CD14-positive monocyte (primary cell): ENCODE measurements at places on chromosomes 12 and 14.

DNA sequence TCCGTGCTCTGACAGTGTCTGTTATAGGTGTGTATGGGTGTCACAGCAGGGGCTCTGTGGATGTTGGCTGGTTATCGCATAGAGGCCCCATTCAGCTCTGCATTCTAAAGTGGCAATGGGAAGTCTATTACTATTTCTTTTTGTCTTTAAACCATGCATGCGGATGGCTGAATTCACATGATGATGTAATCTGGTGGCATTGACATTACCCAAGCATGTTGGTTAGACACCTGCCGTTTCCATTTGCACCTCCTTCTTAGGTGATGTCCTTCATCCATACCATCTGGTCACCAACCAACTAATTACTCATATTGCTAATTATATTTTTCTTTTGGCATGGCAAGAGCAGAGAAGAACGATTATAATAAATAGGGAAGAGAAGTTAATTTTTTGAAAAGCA is 270.8 kb upstream of the RGS6 start:
- no peak for DNase-seq

DNA sequence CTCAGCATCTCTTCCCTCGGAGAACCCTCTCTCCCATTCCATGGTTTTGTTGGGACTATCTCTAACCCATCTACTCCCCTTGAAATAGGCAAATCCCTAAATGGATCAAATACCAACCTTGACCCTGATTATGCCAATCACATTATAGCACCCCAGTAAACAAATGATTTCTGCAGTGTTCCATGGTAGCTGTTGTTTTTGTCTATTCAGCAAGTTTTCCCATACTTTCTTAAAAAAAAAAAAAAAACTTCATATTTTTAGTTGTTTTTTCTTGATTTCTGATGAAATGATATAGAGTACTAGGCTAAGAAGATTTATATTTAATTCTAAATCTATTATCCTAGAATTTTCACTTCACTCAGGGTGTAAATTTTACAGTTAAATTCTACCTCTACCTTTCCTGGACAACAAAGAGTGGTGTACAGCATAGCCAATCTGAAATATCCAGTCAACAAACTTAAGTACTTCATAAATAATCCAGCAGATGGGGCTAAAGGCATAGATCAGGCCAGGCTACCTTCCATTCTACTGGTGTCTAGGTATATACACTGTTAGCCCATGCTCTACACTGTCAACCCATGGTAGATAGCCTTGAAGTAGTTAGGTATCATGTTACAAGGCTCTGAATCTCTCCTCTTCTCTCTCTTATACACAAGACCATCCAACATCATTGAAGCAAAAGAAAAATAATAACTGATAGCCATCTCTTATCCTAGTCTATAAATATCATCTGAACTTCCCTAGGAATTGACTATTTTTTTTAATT is 82.2 kb downstream of the PLEKHG7 start:
- DNase-seq: peak; percentile 45

DNA sequence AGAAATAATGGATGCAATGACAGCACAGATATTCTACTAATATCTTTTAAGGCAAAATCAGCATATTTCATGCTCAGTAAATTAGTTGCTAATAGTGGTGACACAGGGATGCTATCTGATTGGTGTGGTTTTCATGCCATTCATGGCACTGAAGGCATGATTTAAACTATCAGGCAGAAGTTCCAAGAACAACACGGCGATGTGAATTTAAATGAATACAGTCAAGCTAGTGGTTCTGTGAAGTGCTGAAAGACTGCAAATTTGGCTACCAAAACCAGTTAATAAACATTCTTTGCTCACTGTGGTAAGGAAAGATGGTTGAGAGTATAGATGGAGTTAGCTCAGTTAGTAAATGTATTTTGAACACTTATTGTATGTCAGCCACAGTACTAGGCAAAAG is 272.0 kb upstream of the DIO2 start:
- DNase-seq: no peak

DNA sequence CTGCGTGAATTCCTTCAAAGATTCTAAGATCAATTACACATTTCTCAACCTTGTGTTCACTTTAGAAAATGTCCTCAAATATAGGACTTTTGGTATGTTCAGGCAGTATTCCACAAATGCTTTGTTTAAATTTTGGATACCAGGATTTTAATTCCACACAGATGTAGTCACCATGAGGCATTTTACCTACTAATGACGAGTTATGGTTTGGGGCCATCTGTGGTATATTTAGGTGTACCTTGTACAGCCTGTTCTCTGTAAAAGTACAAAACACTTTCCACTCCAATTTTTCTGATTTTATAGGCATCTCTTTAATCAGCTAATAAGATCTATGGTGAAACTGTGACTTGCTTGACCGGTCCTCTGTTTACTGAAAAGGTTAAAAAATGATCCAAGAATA is 275.7 kb upstream of the PRICKLE1 start:
- DNase-seq: no peak

- no peak for DNase-seq
These were observed at the start of gene STXBP6 for GRCh38 chr14:25049568-25050268. STXBP6 (minus strand) TSS chr14:25050147; CDS start chr14:24974818, 75,329 bp downstream.

GRCh38 chr12:103333676-103334075 is 162.1 kb downstream of the C12orf42 start:
- DNase-seq: no peak

GRCh38 chr12:67428431-67428830 is 159.3 kb downstream of the CAND1 start:
- no peak for DNase-seq

- DNase-seq: no peak
These were observed 119.5 kb downstream of the LRRK2 start for GRCh38 chr12:40344312-40344711.

DNA sequence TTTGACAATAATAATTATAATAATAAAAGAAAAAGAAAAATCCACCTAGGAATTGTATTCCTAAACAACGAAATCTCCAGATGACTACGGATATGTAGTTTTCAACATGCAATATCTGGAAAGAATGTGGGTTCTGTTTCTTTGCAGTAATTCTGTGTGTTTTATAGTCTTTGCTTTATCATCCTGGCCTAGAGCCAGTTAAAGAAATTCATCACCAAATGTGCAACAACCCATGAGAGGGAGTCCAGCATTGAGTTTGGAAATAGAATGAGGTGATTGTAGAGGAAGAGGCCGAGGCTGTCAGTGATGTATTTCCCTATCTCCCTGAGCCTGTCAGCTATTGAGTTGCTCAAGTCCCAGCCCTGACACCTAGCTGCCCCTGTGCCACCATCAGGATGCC is 200.5 kb upstream of the DCN start:
- no peak for DNase-seq

GRCh38 chr12:15495746-15496145 is 173.4 kb downstream of the PTPRO start:
- no peak for DNase-seq

- peak; percentile 55 for DNase-seq
These were observed 490 bp downstream of the SOS2 start for GRCh38 chr14:50230701-50231474.
